ENCODE measurements at places on chromosomes 11 and 22.

GRCh38 chr11:77191823-77192495, 63.9 kb downstream of the MYO7A start:
- DNase-seq = no peak

GRCh38 chr22:27269751-27270543, 531.6 kb downstream of the MN1 start:
- DNase-seq = no peak

- no peak for DNase-seq
These were observed 6.4 kb upstream of the QSER1 start for GRCh38 chr11:32886180-32886579.

DNA sequence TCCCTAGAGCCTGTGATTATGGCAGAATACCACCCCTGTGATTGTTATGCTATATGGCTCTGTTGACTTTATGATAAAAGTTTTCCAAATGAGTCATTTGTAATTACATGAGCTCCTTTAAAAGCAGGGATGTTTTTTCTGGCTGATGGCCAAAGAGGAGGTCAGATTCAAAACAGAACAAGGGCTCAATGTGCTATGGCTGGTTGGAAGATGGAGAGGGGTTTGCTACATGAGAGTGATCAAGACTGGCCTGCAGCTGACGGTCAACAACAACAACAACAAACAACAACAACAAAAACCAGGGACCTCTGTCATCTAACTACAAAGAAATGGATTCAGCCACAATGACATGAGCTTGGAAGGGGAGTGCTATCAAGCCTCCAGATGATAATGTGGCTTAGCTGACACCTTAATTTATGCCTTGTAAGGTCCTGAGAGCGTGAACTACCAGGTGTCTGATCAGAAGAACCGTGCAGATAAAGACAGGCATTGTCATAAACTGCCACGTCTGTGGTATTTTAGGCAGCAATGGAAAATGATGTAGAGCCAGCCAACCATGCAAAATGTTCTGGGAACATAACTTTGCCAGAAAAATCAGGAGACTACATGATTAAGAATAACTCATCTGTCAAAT, 47.2 kb downstream of the PIWIL3 start:
- DNase-seq = peak; percentile 43

- no peak for DNase-seq
These were observed 2.9 kb downstream of the CDHR5 start for GRCh38 chr11:621838-622237.
